ENCODE measurements at places on chromosomes 1 and 21. TPM values are rescaled to one million over a fixed set of nuclear protein-coding genes. Genes with fewer than 3 reads are reported as not detected.

The CAMTA1 gene
- 29.7 TPM for total RNA-seq

The AADACL4 gene
- not detected for total RNA-seq

The OR2G6 gene
- not detected for total RNA-seq

The DYNLT5 gene
- total RNA-seq = 2.8 TPM

The PAX7 gene
- not detected for total RNA-seq

The EFNA4 gene
- total RNA-seq = 3.6 TPM

The FRRS1 gene
- total RNA-seq = 23.0 TPM
